ENCODE measurements at places on chromosomes 7 and 10.

- ATAC-seq = no peak
These were observed 78.2 kb upstream of the STEAP1B start for GRCh38 chr7:22578007-22578733.

- peak; percentile 10 for ATAC-seq
These were observed 140.5 kb downstream of the BICC1 start for GRCh38 chr10:58653139-58653538.

DNA sequence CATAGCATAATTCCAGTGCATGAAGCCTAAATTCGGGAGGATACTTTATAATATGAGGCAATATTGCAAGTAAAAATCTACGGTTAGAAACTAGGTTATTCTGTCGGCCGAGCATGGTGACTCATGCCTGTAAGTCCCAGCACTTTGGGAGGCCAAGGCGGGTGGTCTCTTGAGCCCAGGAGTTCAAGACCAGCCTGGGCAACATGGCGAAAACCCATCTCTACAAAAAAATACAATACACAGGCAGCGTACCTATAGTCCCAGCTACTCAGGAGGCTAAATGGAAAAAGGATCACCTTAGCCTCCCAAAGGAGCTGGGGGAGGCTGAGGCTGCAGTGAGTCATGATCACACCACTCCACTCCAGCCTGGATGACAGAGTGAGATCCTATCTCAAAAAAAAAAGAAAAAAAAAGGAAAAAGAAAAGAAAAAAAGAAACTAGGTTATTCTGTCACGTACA is 14.2 kb downstream of the SKAP2 start:
- no peak for ATAC-seq

GRCh38 chr7:1466524-1467271 is 7.4 kb upstream of the MICALL2 start:
- peak; percentile 65 for ATAC-seq

DNA sequence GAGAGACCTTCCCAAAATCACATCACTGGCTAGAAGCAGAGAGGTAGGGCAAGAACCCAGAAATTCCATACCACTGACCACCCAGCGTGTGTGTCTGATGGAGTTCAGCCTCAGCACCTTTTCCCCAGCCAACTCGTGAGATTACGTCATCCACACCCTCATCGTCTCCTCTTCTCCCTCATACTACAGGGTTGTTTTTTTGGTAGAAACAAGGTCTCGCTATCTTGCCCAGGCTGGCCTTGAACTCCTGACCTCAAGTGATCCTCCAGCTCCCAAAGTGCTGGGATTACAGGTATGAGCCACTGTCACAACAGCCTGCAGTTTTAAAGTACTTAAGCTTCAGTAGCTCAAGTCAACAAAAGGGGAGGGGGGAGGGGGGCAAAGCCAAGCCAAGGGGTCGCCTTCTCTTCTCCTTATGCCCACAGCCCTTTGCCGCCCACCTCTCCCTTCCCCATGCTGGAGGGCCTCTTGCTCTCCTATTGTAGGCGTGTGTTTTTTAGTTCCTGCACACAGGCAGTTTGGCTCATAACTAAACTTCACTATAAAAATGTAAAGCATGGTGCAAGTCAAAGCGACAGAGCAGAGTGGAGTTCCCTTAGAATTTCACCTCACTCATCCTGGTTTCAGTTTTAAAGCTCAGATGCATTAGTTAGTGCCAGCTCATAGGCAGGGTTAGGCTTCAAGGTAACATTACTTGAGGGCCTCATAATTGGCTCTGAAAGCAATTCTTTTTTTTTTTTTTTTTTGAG is 5.2 kb upstream of the PRDX3 start:
- no peak for ATAC-seq
